ENCODE measurements at places on chromosomes 6 and 20.

DNA sequence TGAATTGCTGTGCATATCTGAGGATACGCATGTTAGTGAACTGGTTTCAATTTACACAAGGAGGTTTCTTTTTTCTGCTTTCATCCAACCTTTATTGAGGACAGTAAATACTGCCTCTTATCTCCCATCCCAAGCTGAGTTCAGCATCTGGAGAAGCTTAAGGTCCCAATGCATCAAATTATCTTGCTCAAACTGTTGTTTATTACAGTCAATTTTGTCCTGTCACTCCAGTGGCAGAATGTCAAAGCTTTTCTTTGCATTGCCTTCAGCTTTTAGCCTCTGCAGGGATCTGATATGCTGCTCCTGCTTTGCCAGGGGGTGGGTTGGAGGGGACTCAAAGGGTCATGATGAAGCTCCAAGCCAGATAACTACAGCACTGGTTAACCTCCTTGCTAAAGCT lies 435.4 kb upstream of the SOX4 start:
- no peak for DNase-seq

- DNase-seq, result no peak
Observed at GRCh38 chr20:962683-963082, 39.4 kb downstream of the RSPO4 start.

- DNase-seq, result no peak
Observed at GRCh38 chr20:37922016-37922415, 19.1 kb downstream of the VSTM2L start.

GRCh38 chr6:144730088-144730645 lies 445.0 kb downstream of the UTRN start:
- no peak for DNase-seq

GRCh38 chr6:121858310-121858709 lies 422.9 kb downstream of the GJA1 start:
- DNase-seq, result no peak

DNA sequence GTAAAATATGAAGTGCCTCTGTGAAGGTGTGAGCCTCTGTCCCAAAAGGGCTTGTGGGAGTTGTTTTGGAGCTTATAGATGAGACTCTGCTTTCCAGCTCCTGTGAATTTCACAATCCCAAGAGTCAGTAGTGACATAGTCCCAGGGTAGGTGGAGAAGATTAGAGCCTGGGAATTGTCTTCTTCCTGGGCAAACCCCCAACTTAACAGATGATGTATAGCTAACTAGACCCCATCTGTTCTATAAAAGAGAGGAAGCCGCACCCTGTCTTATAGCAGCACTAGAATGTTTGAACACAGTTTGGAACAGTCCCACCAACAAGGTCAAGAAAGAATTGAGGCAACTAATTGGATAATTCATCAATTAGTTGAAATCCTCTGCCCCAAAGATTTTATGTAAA lies 294.7 kb downstream of the ZNF217 start:
- DNase-seq, result no peak

DNA sequence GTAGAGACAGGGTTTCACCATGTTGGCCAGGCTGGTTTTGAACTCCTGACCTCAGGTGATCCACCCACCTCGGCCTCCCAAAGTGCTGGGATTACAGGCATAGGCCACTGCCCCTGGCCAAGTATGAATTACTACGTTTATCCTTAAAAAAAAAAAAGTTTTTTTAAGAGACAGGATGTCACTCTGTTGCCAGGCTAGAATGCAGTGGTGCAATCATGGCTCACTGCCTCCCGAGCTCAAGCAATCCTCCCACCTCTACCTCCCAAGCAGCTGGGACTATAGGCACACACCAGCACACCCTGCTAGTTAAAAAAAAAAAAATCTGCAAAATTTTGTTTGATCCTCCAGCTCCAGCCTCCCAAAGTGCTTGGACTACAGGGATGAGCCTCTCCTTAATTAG lies 23.1 kb downstream of the IYD start:
- no peak for DNase-seq

- no peak for DNase-seq
Observed at GRCh38 chr20:31670371-31671228, 32.9 kb downstream of the COX4I2 start.

DNA sequence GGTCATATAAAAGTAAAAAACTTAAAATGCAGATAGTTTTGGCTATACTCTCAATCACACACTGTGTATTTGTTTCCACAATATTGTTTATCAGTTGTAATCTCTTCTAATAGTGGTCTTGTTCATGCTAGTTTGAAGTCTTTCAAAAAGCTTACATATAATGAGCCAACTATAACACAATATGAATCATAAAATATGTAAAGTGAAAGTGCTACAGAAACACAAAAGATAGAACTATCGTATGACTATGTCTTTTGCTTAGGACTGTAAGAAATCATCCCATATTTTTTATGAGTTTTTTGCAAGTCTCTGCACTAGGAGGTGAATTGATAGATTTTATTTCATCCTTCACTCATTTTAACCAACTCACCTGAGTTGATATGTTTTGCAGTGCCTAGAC lies 136.0 kb downstream of the MMUT start:
- no peak for DNase-seq

GRCh38 chr20:11553603-11554002 lies 364.1 kb upstream of the BTBD3 start:
- peak; percentile 45 for DNase-seq

- no peak for DNase-seq
Observed at GRCh38 chr20:21503345-21503744, 10.5 kb downstream of the NKX2-2 start.

DNA sequence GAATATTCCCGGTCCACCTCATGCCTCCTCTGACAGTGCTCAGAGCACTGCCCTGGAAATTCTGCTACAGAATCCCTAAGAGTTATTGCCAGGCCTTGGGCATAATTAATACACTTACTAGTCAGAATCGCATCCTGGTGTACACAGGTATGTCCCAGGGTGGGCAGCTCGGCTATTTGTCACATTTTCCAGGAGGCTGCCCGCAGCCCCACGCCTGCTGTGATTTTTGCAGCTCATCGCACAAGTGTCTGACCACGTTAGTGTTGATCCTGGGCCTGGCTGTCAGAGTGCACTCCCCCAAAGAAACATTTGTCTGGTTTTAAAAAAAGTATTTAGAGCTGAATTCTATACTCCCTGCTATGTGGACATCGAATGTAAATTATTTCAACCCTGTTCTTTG lies 105.4 kb downstream of the CD83 start:
- no peak for DNase-seq

DNA sequence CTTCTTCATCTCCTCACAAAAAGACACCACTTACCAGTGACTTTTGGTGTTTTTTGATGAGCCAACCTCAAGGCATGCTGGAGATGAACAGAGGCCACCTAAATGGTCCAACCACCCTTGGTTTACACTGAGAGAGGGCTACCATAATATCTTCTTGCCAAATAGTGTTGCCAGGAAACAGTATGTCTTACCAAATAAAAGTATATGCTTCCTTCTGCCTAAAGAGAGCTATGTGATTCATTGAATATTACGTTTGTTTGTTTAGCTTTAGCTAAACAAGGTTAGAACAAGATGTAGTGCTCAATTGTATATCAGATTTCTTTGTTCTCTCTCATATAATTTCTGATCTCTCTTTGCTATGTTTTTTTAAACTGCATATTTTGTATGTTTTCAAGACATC lies 40.6 kb upstream of the BMP6 start:
- no peak for DNase-seq

DNA sequence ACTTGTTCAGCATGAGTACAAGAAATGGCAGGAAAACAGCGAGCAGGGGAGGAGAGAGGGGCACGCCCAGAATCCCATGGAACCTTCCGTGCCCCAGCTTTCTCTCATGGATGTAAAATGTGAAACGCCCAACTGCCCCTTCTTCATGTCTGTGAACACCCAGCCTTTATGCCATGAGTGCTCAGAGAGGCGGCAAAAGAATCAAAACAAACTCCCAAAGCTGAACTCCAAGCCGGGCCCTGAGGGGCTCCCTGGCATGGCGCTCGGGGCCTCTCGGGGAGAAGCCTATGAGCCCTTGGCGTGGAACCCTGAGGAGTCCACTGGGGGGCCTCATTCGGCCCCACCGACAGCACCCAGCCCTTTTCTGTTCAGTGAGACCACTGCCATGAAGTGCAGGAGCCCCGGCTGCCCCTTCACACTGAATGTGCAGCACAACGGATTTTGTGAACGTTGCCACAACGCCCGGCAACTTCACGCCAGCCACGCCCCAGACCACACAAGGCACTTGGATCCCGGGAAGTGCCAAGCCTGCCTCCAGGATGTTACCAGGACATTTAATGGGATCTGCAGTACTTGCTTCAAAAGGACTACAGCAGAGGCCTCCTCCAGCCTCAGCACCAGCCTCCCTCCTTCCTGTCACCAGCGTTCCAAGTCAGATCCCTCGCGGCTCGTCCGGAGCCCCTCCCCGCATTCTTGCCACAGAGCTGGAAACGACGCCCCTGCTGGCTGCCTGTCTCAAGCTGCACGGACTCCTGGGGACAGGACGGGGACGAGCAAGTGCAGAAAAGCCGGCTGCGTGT lies 11.6 kb downstream of the TNFAIP3 start:
- DNase-seq, result no peak

- DNase-seq, result no peak
Observed at GRCh38 chr6:52909531-52909930, at the start of gene GSTA3. Gene GSTA3 (minus strand): TSS chr6:52909698. CDS start chr6:52905834, 3,864 bp downstream.

DNA sequence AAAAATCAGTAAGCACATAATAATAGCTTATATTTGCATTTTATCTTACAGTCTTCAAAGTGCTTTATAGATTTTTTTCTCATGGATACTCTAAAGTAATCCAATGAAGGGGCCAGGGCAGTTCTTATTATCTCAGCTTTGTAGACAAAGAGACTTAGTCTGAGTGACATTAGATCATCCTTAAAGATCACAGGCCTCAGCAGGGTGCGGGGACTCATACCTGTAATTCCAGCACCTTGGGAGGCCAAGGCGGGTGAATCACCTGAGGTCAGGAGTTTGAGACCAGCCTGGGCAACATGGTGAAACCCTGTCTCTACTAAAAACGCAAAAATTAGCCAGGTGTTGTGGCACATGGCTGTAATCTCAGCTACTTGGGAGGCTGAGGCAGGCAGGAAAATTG lies 14.5 kb downstream of the FERMT1 start:
- no peak for DNase-seq

DNA sequence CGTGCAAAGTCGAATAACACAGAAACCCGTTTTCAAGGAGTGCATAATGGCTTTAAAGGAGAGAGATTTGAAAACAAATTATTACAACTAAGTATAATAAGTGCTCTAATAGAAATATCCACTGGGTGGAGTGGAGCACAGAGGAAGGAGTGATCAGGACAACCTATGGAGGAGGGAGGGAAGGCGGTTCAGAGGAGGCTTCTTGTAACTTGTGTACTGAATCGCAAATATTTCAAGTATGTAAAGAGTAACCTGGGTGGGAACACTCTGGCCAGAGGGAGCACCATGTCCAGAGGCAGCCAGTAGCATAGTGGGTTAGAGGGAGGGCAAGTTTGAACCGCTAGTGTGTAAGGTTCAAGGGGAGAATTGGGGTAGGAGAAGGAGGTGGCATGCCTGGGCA lies 21.6 kb upstream of the TNFAIP3 start:
- no peak for DNase-seq

GRCh38 chr6:27038498-27038897 lies 209.0 kb upstream of the PRSS16 start:
- DNase-seq, result no peak

- no peak for DNase-seq
Observed at GRCh38 chr6:23244300-23244699, 674.9 kb downstream of the HDGFL1 start.

DNA sequence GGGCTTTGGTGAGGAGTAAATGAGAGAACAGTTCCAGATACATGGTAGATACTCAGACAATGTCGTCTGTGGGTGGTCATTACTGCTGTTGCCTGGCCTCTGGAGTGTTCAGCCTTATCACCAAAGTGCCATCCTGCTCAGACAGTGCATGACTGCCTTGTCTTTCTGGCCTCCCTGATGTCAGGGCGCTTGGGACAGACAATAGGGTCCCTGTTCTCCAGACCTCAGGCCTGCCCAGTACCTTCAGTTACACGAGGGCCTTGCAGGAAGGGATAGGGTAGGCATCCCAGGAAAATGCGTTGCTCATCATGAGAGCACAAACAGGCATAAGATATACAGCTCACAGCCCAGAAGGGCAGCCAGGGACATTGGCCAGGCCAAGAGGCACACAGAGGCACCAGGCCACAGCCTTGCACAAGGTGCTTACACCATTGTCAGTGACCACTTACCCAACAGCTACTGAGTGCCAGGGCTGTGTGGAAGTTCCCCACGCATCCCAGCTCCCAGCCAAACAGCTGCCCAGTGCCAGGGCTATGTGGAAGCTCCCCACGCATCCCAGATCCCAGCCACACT lies 27.4 kb downstream of the BPIFB1 start:
- no peak for DNase-seq

DNA sequence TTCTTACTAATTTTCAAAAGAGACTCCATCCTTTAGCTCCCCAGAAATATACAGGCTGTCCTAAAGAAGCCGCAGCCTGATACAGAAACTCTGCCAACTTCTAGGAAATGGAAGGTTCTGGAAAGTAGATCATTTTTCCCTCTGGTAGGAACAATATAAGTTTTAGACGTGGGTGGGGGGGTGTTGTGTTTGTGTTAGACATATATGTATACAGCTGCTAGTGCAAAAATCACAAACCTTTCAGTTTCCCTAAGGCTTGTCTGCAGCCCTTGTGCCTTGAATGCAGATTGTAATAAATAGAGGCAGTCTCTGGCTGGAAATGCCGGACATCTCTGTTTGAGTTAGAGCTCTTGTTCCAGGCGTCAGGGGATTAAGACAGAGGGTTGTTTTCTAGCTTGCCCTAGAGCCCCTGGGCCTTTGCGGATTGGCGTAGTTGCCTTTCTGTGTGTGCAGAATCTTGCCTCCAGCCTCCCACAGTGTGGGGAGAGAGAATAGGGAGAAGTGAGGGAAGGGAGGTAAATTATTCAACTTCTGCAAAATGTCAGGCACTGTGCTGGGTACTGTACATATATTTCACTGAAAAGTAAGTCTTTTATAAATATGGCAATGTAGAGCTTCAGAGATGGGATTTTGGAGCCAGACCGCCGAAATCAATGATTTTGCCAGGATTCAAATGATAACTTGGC lies 269.7 kb downstream of the PRL start:
- no peak for DNase-seq

GRCh38 chr6:129832299-129832698 lies 28.8 kb downstream of the TMEM244 start:
- DNase-seq, result no peak

DNA sequence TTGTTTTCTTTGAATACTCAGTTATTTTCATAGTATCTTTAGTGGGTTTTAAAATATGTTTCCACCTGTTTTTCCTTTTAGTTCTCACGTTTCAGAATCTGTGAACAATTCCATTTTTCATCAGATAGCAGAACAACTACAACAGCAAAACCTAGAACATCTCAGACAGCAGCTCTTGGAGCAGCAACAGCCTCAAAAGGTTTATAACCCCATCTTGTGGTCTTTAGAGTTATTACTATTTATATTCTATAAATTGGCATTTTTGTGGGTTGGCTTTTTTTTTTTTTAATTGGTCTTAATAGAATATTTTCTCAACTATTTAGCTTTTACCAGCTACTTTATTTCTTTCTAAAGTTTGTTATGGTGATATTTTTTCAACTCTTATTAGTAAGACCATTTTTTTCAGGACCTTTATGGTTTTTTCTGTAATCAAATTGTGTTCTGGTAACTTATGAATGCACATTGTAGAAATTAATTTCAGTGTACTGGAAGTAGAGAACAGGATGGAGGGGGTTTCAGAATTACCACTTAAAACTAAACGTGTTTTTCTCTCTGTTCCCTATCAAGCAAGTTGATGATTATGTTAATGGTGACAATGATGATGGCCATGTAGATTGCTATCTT lies 72.2 kb downstream of the SCAF8 start:
- peak; percentile 39 for DNase-seq

GRCh38 chr20:46226602-46227001 lies 81.7 kb downstream of the CDH22 start:
- no peak for DNase-seq
